ENCODE measurements at places on chromosomes 5 and 9.

DNA sequence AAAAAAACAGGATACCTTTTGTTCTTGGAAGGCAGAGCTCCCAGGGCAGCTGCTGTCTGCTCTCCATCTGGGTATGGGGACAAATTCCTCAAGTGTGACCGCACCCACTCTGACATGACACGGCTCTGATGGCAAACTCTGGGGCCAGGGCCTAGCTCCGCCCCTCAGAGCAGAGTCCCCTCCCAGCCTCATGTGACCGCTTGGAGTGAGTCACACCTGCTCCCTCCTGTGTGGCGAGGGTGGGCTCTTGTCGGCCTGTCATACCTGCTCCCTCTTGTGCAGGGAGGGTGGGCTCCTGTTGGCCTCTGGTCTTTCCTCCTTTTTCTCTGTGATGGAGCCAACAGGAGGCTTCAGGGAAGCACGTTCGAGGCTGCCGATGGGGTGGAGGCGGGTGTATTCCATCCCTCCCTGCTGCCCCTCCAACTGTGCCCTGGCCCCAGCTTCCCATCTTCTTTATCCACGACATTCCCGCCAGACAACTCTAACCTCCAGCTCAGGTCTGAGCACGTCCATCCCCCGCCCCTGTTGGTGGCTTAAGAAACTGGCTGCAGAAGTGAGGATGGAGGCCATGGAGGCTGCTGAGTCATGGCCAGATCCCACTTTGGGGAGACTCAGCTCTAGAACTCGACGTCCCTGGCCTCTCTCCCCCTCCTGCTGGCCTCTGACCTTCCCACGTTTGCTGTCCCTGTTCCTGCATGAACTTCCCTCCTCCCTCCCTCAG, 65.3 kb downstream of the OLFM1 start:
- DNase-seq, result no peak

DNA sequence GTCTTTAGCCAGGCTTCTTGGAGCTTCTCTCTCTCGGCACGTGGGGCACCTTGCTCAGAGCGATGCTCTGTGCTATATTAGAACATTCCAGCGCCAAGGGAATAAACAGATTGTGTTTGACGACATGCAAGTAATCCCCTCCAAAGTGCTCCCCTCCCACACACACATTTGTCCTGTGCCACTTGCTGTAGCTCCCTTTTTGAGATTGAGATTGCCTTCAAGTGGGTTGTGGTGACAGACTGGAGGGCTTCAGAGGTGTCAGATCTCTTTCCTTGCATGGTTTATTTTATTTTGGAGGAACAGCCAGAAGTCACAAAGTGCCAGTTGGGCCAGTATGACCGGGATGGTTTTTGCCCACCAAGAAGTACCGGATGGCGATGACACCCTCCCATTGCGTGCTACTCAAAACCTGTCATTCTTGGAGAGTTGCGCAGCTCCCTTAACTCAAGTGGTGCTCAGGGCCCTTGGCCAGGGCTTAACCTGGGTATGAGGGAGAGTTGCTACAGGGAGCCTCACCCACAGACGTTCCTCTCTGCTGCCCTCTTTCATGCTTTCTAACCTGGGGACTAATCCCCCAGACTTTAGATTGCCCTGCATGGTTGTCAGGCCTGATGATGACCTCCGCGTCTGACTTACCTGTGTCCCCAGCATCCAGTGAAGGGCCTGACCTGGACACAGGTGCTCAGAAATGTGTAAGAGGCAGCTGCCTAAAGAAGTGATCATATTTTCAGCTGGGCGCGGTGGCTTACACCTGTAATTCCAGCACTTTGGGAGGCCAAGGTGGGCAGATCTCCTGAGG, 18.8 kb upstream of the RPL26L1 start:
- no peak for DNase-seq

DNA sequence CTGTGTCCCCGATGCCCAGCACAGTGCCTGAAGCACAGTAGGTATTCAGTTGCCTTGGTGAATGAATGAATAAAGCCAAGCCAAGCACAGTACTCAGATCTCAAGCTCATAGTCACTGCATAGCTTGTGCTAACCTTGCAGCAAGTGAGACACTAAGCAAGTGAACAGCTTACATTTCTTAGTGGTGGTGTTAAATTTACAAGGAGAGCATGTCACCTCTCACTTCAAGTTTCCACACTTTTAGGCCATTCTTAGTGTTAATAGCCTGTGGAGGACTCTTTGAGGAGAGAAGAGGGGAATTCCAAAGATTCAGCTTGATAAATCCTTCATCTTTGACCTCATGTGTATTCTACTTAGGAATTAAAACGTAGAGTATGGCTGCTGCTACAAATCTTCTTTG, 104.7 kb downstream of the C9orf152 start:
- DNase-seq, result no peak

DNA sequence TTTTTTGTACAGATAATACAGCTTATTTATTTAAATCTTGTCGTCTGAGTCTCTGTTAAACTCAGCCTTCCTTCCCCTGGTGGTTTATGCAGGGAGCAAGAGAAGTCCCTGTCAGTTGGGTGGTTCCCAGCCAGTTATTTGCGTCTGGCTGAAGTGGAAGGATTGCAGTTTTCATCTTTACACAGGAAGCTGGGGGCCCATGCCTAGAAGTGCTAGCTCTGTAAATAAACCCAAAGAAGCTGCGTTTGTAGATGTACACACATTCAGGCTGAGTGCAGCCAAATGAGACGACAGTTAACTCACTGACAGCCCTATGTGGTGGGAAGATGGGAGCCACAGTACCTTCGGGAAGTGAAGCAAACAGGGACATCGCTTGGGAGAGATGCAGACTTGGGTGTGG, 122.1 kb downstream of the SAXO1 start:
- no peak for DNase-seq

- no peak for DNase-seq
Observed at GRCh38 chr5:147686421-147686820, 96.1 kb downstream of the JAKMIP2 start.

GRCh38 chr5:112694853-112695709, 42.6 kb upstream of the APC start:
- DNase-seq, result no peak

DNA sequence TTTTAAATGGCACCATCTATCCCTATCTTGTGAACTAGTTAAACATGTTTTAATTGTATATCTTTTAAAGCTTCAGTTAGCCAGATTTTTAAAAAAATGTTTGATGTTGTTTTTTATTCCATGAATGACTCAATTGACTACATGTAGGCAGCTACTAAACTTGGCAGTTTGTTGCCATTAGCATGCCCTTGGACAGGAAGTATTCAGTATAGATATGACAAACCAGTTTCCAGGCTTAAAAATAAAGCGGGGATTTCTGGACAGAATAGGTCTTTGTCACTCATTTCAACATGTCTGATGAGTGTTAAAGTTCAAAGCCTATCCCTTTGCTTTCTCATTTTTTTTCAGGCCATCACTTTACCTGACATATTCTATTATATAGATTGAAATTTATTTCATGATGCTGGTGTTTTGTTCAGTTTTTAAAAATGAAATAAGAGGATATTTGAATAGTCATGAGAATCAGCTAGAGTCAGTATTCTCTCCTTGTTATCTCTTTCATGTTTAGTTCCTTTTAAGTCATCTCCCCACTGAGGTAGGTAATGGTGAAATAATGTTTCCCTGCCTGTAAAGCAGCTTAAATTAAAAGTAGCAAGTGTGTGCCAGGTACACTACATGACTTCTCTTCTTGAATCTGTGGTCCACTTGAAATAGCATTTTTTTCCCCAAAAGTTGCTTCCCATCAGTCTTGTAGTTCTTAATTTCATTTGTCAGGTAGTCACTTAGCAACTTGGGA, 11.9 kb downstream of the TNFAIP8 start:
- no peak for DNase-seq

DNA sequence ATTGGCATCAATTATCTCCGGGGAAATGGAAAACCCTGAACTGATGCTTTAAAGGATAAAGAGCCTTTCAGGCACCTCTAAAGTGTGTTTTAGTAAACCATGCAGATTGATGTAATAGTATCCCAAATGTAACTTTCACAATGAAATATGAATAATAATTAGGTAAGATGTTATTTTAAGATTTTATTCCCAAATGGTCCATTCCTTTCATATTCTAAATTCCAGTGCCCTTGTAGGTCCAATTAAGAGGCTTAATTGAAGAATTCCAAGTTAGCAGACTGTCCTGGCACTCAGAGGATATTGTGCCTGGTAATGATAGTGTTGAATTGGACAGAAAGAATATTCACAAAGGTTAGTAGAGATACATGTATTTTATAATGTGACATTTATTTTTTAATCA, 352.5 kb upstream of the NUDT12 start:
- DNase-seq, result no peak

- no peak for DNase-seq
Observed at GRCh38 chr5:116880150-116880549, 305.5 kb upstream of the SEMA6A start.

DNA sequence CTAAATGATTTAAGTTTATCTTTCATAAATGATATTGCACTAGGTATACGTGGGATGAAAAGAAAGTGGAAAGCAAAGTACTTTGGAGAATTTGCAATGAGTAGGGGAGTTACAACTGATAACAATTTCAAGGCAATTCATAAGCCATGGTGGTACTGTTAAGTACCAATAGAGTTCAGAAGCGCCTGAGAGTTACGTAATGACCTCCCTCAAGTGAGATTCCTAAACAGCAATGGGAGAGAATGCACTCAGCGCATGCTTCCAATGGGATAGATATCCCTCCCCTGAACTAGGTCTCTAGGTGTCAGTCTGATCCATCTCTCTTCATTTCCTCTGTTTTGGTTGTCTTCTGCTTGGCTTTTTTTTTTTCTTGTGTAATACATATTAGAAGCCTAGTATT, 249.3 kb downstream of the NNT start:
- no peak for DNase-seq

DNA sequence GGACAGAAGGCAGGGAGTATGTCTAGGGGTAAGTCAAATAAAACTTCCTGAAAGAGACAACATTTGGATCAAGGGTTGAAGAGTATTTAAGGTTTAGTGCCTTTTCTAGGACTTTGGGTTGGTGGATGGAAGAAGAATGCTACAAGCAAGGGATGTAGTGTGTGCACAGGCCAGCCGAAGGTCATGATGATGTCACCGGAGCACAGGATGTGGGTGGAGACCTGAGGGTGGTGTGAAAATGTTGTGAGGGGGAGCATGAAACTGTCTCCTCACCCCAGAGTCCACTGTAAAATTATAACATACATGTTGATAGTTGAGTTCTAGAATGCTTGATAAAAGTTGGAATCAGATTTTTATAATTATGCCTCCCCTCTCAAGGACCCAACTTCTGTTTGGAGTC, 553.3 kb upstream of the SGCD start:
- no peak for DNase-seq

DNA sequence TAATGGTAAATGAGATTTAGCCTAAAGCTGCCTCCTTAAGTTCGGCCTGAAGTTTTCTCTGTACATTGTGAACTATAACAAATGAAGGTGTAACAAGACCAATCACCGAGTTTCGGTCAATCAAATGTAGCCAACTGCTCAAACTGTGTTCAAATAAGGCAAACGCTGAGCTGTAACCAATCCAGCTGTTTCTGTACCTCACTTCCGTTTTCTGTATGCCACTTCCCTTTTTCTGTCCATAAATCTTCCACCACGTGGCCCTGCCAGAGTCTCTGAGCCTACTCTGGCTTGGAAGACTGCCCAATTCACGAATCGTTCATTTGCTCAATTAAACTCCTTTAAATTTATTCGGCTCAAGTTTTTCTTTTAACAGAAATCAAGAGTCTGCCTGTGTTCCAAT, 193.5 kb upstream of the KLF9 start:
- DNase-seq, result no peak

GRCh38 chr5:107874795-107875194, 204.1 kb upstream of the EFNA5 start:
- no peak for DNase-seq

DNA sequence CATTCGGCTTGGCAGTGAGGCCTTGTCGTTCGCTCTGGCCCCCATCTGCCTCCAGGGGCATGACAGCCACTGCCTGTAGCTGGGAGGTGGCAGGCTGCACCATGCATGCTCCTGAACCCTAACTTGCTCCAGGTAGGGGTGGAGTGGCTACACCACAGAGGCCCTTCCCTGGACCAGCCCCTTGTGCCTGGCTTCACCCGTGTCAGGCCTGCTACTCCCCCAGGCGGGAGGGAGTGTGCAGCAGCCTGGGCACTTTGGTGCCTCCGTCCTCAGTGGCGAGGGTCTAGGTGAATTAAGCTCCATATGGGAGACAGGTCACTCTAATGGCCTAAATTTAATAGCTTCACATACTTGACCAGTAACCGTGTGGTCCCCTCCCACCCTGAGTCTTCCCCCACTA, 59.4 kb upstream of the LMX1B start:
- no peak for DNase-seq

DNA sequence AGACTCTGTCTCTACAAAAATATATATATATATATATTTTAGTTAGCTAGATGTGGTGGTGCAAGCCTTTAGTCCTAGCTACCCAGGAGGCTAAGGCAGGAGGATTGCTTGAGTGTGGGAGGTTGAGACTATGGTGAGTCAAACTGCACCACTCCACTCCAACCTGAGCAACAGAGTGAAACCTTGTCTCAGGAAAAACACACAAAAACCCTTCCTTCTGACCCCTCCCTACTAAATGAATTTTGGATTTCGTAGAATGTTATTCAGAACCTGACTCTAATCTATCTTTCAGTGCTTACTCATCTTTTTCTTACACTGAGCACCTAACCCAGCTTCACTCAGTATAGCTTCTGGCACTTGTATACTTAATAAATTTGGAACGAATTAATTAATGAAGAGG, 35.2 kb upstream of the IL7R start:
- peak; percentile 55 for DNase-seq

- DNase-seq, result no peak
Observed at GRCh38 chr9:37338218-37338617, 84.3 kb upstream of the GRHPR start.

GRCh38 chr9:126240835-126241234, 85.8 kb upstream of the MVB12B start:
- DNase-seq, result no peak

- no peak for DNase-seq
Observed at GRCh38 chr5:180105827-180106312, 34.3 kb upstream of the RNF130 start.

DNA sequence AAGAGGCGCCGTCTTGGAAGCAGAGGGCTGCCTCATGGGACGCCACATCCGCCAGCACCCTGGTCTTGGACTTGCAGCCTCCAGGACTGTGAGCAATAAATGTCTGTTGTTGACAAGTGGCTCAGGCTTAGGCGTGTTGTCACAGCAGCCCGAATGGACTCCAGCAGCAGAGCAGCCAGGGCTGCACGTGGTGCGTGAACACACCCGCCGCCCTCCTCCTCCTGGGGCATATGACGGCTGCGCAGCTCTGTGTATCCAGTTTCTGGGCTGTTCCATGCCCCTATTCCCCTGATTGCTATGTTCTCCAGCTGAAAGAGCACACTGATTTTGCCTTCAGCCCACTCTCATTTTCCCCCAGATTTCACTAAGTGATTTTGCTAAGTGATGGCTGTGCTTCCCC, 36.0 kb upstream of the CLPTM1L start:
- no peak for DNase-seq

- no peak for DNase-seq
Observed at GRCh38 chr9:129005336-129005997, 22.7 kb downstream of the SH3GLB2 start.

- no peak for DNase-seq
Observed at GRCh38 chr5:147727200-147727599, 55.3 kb downstream of the JAKMIP2 start.
